D721Med (cell line): ENCODE measurements at places on chromosomes 2 and 18.

GRCh38 chr2:74819702-74820101, 14.2 kb upstream of the HK2 start:
- no peak for DNase-seq

- DNase-seq = no peak
Measured at GRCh38 chr18:50679056-50679455, 119.2 kb downstream of the MAPK4 start.

DNA sequence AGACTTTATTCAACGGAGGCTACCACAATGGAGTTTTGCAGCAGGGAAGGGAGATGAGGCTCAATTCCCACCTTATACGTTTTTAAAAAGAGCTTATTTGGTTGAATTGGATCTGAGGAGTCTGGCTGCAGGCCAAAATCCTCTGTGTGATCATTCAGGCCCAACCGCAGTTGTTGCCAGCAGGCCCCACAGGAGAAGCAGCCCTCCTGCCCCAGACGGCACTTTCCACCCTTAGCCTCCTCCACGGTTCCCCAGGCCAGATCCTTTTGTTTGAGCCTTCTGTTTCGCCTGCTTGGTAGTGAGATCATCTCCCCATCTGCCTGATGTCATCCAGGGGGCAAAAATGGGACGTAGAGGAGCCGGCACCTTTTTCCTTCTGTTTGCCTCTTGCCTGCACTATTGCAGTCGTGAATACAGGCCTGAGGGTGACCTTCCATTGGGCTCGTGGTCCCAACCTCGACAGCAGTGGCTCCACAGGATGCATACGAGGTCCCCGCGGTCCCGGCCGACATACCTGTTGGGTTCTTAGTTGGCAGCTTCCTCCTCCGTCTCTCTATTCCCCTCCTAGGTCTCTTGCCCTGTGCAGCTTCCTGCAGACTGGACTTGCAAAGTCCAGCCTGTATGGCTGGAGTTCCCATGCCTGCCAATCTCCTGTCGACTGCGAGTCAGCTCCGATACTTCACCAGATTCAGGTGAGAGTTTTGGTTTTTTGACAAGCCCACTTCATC, 9.3 kb upstream of the GPR35 start:
- DNase-seq = no peak

GRCh38 chr2:6887751-6888192, 10.2 kb downstream of the RSAD2 start:
- no peak for DNase-seq

- no peak for DNase-seq
Measured at GRCh38 chr18:495017-495416, 5.5 kb downstream of the COLEC12 start.

GRCh38 chr2:226802573-226802972, 3.0 kb upstream of the IRS1 start:
- no peak for DNase-seq
